ENCODE measurements at places on chromosomes 13 and 19. TPM values are rescaled to one million over a fixed set of nuclear protein-coding genes. Genes with fewer than 3 reads are reported as not detected.

The YJEFN3 gene
- polyA plus RNA-seq: 1.9 TPM

The PTH2 gene
- polyA plus RNA-seq: not detected

The BRME1 gene
- polyA plus RNA-seq: 0.69 TPM

The GRK1 gene
- polyA plus RNA-seq: not detected

The INSR gene
- 4.9 TPM for polyA plus RNA-seq

The ZNF540 gene
- polyA plus RNA-seq: 0.25 TPM

The CYP2A7 gene
- not detected for polyA plus RNA-seq

The COX7A1 gene
- polyA plus RNA-seq: 10.6 TPM

The FUT2 gene
- polyA plus RNA-seq: not detected

The CCNA1 gene
- polyA plus RNA-seq: 2.8 TPM

The FBXO27 gene
- 4.9 TPM for polyA plus RNA-seq

The ACP7 gene
- polyA plus RNA-seq: 0.03 TPM

The ZNF763 gene
- polyA plus RNA-seq: 0.17 TPM

The KASH5 gene
- polyA plus RNA-seq: not detected

The LYPD3 gene
- 0.52 TPM for polyA plus RNA-seq

The LYL1 gene
- polyA plus RNA-seq: 141 TPM

- no peaks in the 10 kb centered on the region for H3K27me3 ChIP-seq
- peaks cover 9% of the 10 kb centered on the region for H3K4me1 ChIP-seq
- H3K4me3 ChIP-seq: no peak overlapping the region
These were observed 27.5 kb downstream of the MICU2 start for GRCh38 chr13:21576426-21576825.

GRCh38 chr19:2969104-2969504 is 8.3 kb upstream of the TLE6 start:
- H3K36me3 ChIP-seq: no peaks in the 10 kb centered on the region
- DNase-seq: peak; percentile 78
- H3K27me3 ChIP-seq: no peaks in the 10 kb centered on the region
- H3K4me3 ChIP-seq: no peak overlapping the region
- H3K27ac ChIP-seq: peak overlapping the region; percentile 65
- peaks cover 23% of the 10 kb centered on the region for H3K4me1 ChIP-seq

- peak; percentile 95 for DNase-seq
- H3K4me1 ChIP-seq: peaks cover 32% of the 10 kb centered on the region
- no peak overlapping the region for H3K4me3 ChIP-seq
- no peaks in the 10 kb centered on the region for H3K27me3 ChIP-seq
These were observed 162.5 kb downstream of the KCTD12 start for GRCh38 chr13:76723551-76724232.

DNA sequence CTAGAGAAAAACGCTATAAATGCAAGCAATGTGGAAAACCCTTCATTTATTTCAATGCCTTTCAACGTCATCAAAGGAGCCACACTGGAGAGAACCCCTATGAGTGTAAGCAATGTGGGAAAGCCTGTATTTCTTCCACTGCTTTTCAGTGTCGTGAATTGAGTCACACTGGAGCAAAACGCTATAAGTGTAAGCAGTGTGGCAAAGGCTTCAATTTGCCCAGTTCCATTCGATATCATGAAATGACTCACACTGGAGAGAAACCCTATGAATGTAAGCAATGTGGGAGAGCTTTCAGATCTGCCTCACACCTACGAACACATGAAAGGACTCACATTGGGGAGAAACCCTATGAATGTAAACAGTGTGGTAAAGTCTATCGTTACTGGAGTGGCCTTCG is 27.4 kb downstream of the ZNF20 start:
- no peak for DNase-seq
- no peaks in the 10 kb centered on the region for H3K4me1 ChIP-seq
- H3K27ac ChIP-seq: no peak overlapping the region

GRCh38 chr13:22055259-22055658 is 384.4 kb downstream of the FGF9 start:
- no peak for DNase-seq
- H3K4me3 ChIP-seq: no peak overlapping the region
- H3K27me3 ChIP-seq: no peaks in the 10 kb centered on the region
- H3K4me1 ChIP-seq: no peaks in the 10 kb centered on the region

GRCh38 chr19:56912401-56913112 is 72.0 kb upstream of the PEG3 start:
- H3K27me3 ChIP-seq: no peaks in the 10 kb centered on the region
- no peaks in the 10 kb centered on the region for H3K4me1 ChIP-seq
- DNase-seq: no peak
- H3K36me3 ChIP-seq: no peaks in the 10 kb centered on the region
- no peak overlapping the region for H3K4me3 ChIP-seq

DNA sequence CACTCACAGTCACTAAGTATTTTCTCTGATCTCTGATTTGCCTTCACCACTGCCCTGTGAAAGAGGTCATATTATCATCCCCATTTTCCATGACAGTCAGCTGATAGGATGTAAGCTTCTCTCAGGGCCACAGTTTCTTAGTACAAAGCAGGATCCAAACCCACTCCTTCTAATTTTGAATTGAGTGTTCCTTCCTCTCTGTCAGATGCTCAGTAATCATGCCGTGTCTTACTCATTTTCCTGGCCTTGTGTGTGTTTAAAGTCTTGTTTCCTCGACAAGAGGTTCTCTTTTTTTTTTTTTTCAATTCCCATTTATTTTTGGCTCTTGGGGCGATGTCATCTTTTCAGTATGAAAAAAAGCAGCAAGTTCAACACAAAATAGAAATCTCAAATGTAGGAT is 72.3 kb downstream of the NAA16 start:
- no peak overlapping the region for H3K4me3 ChIP-seq
- DNase-seq: peak; percentile 57
- H3K27ac ChIP-seq: no peak overlapping the region
- H3K4me1 ChIP-seq: peaks cover 4% of the 10 kb centered on the region

- peak; percentile 79 for DNase-seq
- peak overlapping the region; percentile 59 for H3K27ac ChIP-seq
- peaks cover 13% of the 10 kb centered on the region for H3K4me1 ChIP-seq
- H3K27me3 ChIP-seq: no peaks in the 10 kb centered on the region
- H3K36me3 ChIP-seq: peaks cover 8% of the 10 kb centered on the region
- H3K4me3 ChIP-seq: no peak overlapping the region
These were observed 49.6 kb downstream of the DOCK9 start for GRCh38 chr13:98927951-98928927.

DNA sequence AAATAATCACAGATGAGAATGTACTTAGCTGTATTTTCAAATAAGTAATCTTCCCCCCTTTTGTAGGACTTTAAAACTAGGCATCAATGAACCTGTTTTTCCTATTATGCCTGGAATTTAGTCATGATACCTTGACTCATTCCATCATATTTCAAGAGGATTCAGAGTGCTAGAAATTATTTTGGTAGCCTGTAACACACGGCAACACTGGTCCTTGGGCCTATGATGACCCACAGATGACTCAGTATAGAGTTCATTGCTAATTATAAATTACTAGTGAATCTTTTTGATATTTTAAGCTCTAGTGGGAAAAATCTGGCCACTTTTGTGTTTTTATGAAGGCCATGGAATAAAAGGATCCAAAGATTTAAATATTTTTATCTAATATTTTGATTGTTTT is 26.0 kb upstream of the GARRE1 start:
- peaks cover 18% of the 10 kb centered on the region for H3K36me3 ChIP-seq
- no peak for DNase-seq
- H3K27ac ChIP-seq: no peak overlapping the region
- H3K27me3 ChIP-seq: no peaks in the 10 kb centered on the region
- peaks cover 39% of the 10 kb centered on the region for H3K4me1 ChIP-seq

- DNase-seq: no peak
- no peak overlapping the region for H3K4me3 ChIP-seq
- no peaks in the 10 kb centered on the region for H3K27me3 ChIP-seq
- H3K4me1 ChIP-seq: peaks cover 15% of the 10 kb centered on the region
- peaks cover 16% of the 10 kb centered on the region for H3K36me3 ChIP-seq
- H3K27ac ChIP-seq: no peak overlapping the region
These were observed 39.5 kb downstream of the MPHOSPH8 start for GRCh38 chr13:19672990-19673389.

- H3K4me3 ChIP-seq: no peak overlapping the region
- H3K27ac ChIP-seq: no peak overlapping the region
- H3K27me3 ChIP-seq: peaks cover 9% of the 10 kb centered on the region
- H3K4me1 ChIP-seq: no peaks in the 10 kb centered on the region
- DNase-seq: no peak
These were observed 92.0 kb downstream of the NHLRC3 start for GRCh38 chr13:39130301-39130700.

DNA sequence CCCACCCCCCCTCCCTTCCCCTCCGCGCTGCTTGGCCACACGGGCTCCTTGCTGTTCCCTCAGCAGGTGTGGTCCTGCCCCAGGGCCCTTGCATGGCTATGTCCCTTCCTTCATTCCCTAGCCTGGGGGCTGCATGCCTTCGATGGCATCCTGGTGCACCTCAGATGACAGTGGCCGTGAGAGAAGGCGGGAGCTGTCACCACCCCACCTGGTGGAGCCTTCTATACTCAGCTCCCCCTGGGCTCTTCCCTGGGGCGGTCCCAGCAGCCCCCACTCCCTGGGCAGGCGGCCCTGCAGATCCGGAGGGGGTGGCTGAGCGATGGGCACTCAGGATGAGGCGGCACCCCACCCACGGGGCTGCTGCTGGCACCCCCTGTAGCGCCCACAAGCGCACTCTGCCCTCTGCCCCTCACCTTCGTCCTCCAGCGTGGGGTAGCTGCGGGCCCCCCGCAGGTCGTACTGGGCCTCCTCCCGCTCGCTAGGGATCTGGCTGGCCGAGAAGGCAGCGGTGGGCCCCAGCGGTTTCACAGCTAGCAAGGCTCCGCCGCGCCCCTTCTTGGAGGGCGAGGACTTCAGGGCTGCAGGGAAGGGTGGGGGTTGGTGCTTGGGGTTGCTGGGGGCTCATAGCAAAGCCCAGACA is 17.2 kb upstream of the CACTIN start:
- no peak overlapping the region for H3K27ac ChIP-seq
- H3K27me3 ChIP-seq: no peaks in the 10 kb centered on the region
- no peaks in the 10 kb centered on the region for H3K4me1 ChIP-seq
- peaks cover 4% of the 10 kb centered on the region for H3K36me3 ChIP-seq
- no peak for DNase-seq

GRCh38 chr13:60629158-60629557 is 232.1 kb downstream of the TDRD3 start:
- no peak for DNase-seq
- no peak overlapping the region for H3K4me3 ChIP-seq
- H3K27ac ChIP-seq: no peak overlapping the region

GRCh38 chr13:78487707-78488106 is 115.6 kb downstream of the POU4F1 start:
- no peaks in the 10 kb centered on the region for H3K36me3 ChIP-seq
- H3K27me3 ChIP-seq: no peaks in the 10 kb centered on the region
- no peaks in the 10 kb centered on the region for H3K4me1 ChIP-seq
- H3K4me3 ChIP-seq: no peak overlapping the region

DNA sequence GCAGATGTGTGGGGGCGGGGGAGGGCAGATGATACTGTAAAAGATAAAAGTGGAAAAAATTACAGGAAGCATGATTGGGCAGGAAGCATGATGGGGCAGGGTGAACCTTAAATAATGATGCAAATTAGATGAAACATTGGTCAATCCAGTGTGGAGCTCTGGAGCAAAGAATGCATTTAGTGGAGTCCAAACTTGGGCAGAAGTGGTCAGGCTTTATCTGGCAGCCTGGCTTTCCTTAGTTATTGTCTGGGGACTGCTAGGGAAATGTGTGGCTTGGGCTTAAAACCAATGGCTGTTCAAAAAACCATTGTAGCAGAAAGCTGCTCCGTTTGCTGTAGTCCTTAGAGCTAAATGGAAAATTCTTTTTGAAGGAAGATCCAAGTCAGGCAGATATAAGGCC is 1077.3 kb upstream of the MIR17HG start:
- H3K36me3 ChIP-seq: no peaks in the 10 kb centered on the region
- H3K27me3 ChIP-seq: no peaks in the 10 kb centered on the region
- no peak overlapping the region for H3K27ac ChIP-seq
- H3K4me3 ChIP-seq: no peak overlapping the region
- H3K4me1 ChIP-seq: no peaks in the 10 kb centered on the region

GRCh38 chr19:58571575-58571947 is 1.6 kb downstream of the MZF1 start:
- no peak overlapping the region for H3K4me3 ChIP-seq
- H3K4me1 ChIP-seq: peaks cover 16% of the 10 kb centered on the region
- no peak overlapping the region for H3K27ac ChIP-seq
- H3K36me3 ChIP-seq: peaks cover 9% of the 10 kb centered on the region
- no peaks in the 10 kb centered on the region for H3K27me3 ChIP-seq

DNA sequence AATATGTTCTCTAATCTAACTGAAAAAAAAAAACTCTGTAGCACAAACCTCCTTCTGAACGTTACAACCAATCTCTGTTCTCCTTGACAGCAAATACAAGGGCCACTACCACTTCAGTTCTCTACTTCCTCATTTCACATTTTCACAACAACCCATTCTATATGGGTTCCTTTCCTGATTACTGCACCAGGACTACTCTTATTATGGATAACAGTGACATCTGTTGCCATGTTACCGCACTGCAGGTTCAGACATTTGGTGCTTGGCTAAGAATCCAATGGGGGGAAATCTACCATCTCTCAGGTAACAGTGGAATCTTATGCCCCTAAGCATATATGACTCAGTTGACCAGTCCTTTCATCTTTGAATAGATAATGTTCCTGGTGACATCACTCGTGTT is 11.6 kb upstream of the FPR3 start:
- H3K4me3 ChIP-seq: no peak overlapping the region
- DNase-seq: no peak
- no peaks in the 10 kb centered on the region for H3K36me3 ChIP-seq
- H3K4me1 ChIP-seq: no peaks in the 10 kb centered on the region
- no peak overlapping the region for H3K27ac ChIP-seq

GRCh38 chr19:39070888-39071287 is 13.3 kb upstream of the ACP7 start:
- no peak overlapping the region for H3K27ac ChIP-seq
- H3K36me3 ChIP-seq: no peaks in the 10 kb centered on the region
- peaks cover 14% of the 10 kb centered on the region for H3K4me1 ChIP-seq
- no peak for DNase-seq
- H3K4me3 ChIP-seq: no peak overlapping the region
- H3K27me3 ChIP-seq: no peaks in the 10 kb centered on the region

- no peaks in the 10 kb centered on the region for H3K36me3 ChIP-seq
- no peaks in the 10 kb centered on the region for H3K27me3 ChIP-seq
- DNase-seq: peak; percentile 25
- H3K27ac ChIP-seq: no peak overlapping the region
These were observed 505.0 kb upstream of the KLHL1 start for GRCh38 chr13:70613295-70613694.

GRCh38 chr13:110344320-110344719 is 37.2 kb downstream of the COL4A2 start:
- H3K36me3 ChIP-seq: peaks cover 3% of the 10 kb centered on the region
- no peak for DNase-seq
- H3K4me1 ChIP-seq: peaks cover 62% of the 10 kb centered on the region
- no peak overlapping the region for H3K4me3 ChIP-seq

GRCh38 chr13:114031631-114032030 is 57.8 kb upstream of the C13orf46 start:
- H3K4me3 ChIP-seq: no peak overlapping the region
- H3K36me3 ChIP-seq: no peaks in the 10 kb centered on the region
- no peaks in the 10 kb centered on the region for H3K27me3 ChIP-seq

GRCh38 chr13:113477724-113478123 is 12.8 kb downstream of the DCUN1D2 start:
- no peaks in the 10 kb centered on the region for H3K4me1 ChIP-seq
- no peak for DNase-seq
- H3K27me3 ChIP-seq: no peaks in the 10 kb centered on the region
- no peak overlapping the region for H3K27ac ChIP-seq
